Left cardiac atrium (tissue), 4 donors: ENCODE measurements at places on chromosomes 13 and 19.

DNA sequence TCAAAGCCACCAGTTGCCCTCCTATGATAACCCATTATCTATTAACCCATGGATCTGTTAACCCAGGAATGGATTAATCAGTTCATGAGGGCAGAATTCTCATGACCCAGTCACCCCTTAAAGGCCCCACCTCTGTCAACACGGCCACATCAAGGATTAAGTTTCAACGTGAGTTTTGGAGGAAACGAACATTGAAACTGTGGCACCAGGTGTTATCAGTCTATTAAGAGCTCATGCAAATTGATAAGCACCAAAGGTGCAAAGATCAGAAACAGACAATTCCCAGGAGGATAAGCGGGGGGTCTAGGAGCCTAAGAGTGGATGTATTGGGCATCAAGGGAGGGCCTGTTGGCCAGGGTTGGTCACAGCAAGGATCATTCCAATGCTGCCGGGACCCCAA lies 19.9 kb upstream of the ELAVL1 start:
- no peak for DNase-seq

DNA sequence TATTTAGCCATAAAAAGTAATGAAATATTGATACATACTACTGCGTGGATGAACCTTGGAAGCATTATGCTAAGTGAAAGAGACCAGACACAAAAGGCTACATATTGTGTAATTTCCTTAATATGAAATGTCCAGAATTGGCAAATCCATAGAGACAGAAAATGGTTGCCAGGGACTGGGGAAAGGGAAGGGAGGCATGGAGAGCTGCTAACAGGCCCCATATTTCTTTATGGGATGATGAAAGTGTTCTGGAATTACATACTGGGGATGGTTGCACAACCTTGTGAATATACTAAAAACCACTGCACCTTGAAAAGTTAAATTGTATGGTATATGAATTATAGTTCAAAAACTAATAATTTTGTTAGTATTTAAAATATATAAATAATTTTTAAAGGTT lies 3.6 kb downstream of the IFT88 start:
- DNase-seq: no peak

DNA sequence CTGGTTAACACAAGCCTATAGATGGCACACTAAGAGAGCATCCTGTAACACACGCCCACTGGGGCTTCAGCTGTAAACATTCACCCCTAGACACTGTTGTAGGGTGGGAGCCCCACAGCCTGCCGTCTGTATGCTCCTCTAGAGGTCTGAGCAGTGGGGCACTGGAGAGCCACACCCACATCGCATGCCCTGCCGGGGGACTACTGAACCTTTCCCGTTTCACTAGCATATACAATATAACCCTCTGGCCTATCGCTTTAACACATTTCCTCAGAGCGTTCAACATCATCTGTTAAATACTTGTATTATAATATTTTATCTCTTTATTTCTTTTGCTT lies 73.4 kb downstream of the PCDH9 start:
- no peak for DNase-seq

- DNase-seq: no peak
These were observed 744.8 kb downstream of the PCDH17 start for GRCh38 chr13:58376349-58376748.

DNA sequence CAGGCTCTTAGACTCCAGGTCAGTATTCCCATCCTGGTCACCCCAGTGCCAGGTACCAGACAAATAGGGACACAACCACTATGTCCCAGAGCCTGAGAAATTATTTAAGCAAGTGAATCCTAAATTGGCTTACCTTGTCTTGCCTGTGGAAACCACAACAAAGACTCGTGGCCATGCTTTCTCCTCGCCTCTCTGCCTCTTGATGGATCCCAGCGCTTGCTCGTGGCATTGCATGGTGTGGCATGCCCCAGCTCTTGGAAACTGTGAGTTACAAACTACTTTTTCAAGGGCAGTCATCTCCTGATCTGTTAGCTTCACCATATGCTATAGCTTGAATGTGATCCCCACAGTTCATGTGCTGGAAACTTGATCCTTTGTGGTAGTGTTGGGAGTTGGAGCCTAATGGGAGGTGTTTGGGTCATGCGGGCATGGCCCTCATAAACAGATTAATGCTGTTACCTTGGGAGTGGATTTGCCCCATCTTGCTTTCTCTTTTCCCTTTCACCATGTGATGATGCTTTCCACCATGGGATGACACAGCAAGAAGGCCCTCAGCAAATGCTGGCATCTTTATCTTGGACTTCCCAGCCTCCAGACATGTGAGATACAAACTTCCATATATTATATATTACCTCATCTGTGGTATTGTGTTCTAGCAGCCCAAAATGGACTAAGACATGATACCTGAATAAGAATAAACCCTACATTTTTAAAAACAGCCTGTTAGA lies 31.2 kb downstream of the SPRYD7 start:
- DNase-seq: no peak

- DNase-seq: no peak
These were observed 55.4 kb downstream of the KDM4B start for GRCh38 chr19:5024282-5024681.

DNA sequence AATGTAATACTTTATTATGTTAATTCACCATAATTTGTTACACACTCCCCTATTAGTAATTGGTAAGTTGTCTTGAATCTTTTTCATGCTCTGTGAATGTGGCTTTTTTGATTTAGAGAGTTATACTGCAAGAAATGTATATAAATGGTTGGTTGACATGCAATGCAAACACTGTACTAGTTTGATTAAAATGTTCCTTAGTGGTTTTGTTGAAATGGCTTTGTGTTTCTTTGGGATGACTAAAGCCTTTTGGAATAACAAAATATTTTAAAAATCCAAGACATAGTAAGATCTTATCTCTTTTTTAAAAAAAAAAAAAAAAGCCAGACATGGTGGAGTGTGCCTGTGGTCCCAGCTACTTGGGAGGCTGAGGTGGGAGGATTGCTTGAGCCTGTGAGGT lies 10.5 kb downstream of the LAMP1 start:
- DNase-seq: no peak
